ENCODE measurements at places on chromosomes 3 and 15.
A peak's percentile ranks its signal among the peaks of the same experiment; 100 is the strongest.

DNA sequence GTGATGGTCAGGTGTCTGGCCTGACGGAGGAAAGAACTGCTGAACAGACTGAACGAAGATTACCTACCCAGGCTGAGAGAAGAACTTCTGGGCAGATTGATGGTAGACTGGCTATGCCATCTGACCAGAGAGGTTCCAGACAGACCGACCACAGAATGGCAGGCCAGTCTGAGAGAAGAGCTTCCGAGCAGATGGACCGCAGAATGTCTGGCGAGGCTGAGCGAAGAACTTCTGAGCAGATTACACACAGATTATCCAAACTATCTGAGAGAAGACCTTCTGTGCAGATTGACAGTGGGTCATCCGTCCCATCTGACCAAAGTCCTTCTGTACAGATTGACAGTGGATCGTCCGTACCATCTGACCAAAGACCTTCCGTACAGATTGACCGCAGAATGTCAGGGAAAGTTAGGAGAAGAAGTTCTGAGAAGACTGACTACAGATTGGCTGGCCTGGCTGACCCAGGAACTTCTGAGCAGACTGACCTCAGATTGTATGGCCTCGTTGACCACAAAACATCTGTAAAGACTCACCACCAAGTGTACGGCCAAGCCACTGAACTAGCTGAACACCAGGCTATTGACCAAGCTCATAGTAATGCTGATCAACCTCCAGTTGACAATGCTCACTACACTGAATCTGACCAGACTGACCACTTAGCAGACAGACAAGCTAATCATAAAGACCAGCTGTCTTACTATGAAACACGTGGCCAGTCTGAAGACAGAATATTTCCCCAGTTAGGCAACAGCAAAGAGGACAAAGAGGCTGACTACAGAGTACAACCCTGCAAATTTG lies 812 bp downstream of the TEX55 start:
- DNase-seq = no peak

GRCh38 chr3:53821631-53822121 lies 24.5 kb downstream of the CHDH start:
- no peak for DNase-seq

GRCh38 chr3:74119221-74119620 lies 494.5 kb upstream of the PDZRN3 start:
- DNase-seq = no peak

GRCh38 chr15:85793641-85794597 lies 806 bp downstream of the KLHL25 start:
- DNase-seq = peak; percentile 40

DNA sequence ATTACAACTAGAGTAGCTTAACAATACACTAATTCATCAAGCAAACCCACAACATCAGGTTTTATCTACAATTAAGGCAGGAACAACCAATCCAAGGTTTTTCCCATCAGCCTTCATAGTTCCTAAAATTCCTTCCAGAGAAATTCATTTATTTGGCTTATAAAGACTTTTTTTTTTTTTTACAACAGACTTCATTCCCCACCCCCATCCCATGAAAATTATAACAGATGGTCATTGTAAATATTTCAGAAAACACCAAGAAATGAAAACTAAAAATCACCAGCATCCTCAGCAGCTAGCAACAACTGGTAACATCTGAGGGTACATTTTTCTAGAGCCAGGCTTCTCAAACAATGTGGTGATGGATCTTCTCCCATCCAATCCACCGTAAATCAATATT lies 11.0 kb downstream of the SH3BP5 start:
- no peak for DNase-seq

GRCh38 chr15:95162967-95163531 lies 931.7 kb downstream of the MCTP2 start:
- DNase-seq = no peak

DNA sequence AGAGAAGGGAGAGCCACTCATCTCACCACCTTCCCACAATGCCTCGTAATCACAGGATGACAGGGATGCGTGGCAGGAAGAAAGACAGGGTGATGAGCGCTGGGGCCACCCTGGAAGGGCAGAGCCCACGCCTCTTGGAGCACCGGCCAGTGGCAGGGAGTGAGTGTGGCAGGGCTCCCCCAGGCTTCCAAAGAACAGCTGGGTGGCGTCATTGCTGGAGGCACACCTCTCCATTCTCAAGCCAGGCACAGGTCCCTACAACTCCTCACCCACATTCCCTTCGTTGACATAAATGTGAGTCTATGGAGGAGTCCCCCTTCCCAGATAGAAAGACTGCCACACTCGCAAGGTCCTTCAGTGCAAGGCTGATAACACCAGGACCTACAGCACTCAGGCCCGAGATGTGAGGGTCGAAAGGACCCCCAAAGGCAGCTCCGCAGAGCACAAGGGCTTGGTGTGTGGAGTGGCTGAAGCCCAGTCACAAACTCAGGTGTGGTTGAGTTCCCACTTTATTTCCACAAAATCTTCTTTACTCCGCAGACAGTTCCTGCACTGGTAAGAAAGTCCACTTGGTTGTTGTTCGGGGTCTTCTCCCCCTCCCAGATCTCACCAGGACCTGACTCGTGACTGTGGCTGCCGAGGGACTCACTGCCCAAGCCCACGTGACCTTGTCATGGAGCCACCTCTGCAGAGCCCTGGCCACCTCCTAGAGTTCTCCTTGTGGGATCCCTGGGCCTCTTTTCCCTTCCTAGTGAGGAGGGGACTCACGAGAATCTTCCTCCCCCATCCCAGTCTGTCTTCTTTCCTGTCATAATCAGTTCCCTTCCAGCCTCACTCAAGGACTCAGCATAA lies 22.4 kb upstream of the CORO2B start:
- no peak for DNase-seq

DNA sequence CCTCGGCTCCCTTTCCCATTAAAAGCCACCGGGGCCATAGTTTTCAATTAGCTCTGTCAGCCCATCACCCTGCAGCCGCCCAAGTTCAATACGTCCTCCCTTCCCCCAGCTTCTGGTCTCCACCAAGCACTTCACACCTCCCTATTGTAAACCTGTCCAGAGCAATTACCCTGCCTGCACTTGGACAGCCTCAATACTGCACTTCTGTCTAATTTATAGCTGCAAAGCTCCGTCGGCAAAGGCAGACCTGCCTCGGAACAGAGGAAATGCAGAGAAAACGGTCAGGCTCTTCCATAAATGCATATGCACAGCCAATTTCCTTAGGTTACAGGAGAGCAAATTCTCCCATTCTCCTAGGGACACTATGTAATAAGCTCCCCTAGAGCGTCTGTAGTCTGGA lies 21.9 kb downstream of the LRIG1 start:
- no peak for DNase-seq

DNA sequence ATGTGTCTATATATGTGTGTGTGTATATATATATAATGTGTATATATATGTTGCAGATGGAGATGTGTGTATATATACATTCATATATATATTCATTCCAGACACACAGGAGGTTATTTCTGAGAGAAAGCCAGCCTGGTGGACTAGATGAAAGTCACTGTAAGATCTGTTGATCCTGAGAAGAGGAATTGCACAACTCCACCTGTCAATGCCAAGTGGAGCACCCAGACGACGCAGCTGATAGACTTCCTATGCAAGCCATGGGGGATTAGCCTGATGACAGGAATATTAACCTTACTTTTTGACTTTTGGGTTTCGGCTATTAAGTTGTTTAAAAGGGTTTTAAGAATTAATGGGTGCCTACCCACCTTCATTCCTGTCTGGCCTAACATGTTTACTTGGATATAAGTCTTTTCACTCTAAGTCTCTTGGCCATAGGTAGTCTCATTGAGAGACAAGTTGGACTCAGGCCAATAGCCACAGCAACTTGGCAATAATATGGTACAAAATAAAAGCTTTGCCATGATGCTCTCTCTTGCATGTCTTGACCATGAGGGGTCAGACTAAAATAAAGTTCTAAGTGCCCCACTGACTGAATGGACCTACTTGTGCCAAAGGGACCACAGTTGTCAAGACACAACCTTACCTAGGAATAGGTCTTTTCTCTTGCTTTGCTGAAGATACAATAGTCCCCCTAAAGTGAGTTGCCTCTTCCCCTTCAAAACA lies 35.9 kb upstream of the GOLGA6L2 start:
- DNase-seq = no peak

DNA sequence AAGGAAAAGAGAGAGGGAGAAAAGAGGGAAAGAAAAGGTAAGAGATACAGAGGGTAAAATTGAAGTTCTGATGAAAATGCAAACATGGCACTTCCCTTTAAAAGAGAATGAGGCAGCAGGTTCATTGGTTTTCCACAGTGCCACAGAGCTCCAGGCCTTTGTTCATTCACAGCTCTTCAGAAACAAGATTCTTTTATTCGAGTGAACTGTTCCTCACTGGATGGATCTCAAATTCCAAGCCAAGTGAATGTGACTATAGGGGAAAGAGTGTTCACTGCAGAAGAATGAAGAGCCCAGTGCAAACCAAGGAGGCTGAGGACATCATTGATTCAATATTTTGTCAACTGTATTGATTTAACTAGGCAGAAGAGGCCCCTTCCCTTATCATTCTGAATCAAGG lies 280.3 kb upstream of the PROK2 start:
- DNase-seq = no peak

DNA sequence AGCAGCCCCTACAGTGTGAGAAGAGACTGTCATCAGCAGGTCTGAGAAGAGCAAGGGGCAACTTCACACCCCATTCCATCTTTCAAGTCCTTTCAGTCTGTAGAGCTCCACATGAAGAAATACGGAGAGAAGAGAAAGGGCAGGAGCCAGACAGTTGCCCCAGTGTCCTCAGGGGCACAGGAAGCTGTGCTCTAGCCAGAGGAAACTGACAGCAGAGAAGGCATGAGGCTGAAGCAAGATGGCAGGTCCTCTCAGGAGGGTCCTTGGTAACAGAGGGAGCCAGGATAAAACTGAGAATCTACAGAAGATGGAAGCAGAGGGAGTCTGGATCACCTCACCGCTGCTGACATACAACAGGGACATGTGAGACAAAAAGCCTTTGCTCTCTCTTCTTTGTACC lies 47.3 kb downstream of the PLCH1 start:
- DNase-seq = no peak

DNA sequence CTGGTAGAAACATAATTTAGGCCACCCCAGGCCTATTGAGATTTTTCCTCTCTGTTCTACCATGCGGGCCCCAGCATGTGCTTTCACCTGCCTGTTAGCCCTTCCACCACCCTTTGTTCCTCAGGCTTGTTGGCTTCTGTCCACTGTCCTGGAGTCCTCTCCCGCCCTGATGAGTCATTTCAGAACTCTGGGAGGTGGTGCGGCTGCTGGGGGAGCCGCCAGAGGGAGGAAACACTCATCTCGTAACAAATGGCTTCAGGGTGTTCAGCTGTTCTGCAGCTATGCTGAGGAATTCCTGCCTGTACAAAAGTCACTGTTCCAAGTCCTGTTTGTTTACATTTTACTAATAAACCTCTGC lies 36.3 kb downstream of the LRTM1 start:
- DNase-seq = no peak

Measured in activated T-helper 1 cell treated with anti-CD3 and anti-CD28 coated beads, Interleukin-12 subunit alpha, Interleukin-12 subunit beta, Interleukin-2, Interleukin-4 antibody, amounts not matched to agents 30 ng/mL and 10 ng/mL and 1 ng/mL, durations not matched to agents 14 hours and 24 hours and 36 hours (primary cell).